ENCODE measurements at places on chromosomes 4 and X.

DNA sequence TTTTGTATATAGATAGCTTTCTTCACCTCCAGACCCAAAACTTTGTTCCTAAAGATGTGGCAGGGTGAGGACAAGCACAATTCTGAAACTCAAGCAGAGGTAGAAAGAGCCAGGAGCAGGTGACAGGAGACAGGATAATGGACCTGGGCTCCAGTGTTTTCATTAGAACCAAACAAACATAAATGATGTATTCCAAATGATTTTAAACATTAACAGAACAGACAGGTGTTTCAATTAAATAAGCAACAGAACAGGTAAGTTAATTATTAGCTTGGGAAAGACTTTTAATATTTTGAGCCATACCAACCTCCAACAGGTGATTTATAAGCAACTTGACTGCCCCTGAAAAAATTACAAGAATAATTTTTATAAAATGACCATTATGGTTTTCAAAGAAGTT lies 459.4 kb upstream of the LCORL start:
- no peak for DNase-seq

DNA sequence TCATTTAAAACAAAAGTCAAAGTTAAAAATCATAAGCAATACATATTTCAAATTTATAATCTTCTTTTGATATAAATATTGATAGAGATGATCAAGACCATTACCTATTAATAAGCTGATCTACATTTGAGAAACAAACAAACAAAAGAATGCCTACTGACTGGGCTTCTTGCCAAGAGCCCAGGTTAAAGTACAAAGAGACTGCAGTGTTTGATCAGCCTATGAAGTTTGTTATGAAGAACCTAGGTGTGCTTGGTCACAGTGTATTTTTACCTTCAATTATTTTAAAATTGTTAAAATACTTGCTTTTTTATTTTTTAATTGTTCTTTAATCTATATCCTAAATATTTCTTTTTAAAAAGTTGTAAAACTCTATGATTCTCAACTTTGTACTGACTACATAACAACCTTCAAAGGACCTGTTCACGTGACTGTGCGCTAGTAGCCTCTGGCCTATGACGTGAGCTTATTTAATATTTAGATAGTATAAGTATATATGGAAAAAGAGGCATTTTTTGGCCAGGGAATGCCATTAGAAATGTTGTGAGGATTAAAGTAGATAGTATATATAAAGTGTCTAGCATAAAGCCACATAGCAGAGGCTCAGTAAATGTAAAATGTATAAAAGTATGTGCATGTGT lies 11.4 kb upstream of the SLC39A8 start:
- no peak for DNase-seq

DNA sequence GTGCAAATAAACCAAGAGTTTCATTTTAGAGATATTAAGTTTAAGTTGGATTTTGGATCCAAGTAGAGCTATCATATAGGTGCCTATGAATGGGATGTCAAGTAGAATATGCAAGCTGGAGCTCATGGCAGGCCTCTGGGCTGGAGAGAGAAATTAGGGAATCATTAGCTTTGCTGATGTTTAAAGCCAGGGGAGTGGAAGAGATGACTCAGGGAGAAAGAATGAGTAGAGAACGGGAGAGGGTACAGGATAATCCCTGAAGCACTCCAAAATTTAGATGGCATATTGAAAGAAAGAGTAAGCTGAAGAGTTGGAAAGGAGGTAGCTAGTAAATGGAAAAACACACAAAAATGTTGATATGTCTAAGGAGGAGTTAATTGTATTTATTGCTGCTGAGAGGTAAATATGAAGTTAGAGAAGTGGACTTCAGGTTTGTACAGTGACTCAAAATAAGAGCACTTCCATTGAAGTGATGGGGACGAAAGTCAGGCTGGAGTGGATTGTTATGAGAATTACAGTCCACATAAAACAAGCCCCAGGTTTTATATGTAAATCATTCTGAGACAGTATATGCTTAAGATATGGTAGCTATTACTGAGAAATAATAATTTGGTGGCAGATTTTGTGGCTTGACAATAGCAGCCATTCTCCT lies 72.5 kb upstream of the GRXCR1 start:
- no peak for DNase-seq

DNA sequence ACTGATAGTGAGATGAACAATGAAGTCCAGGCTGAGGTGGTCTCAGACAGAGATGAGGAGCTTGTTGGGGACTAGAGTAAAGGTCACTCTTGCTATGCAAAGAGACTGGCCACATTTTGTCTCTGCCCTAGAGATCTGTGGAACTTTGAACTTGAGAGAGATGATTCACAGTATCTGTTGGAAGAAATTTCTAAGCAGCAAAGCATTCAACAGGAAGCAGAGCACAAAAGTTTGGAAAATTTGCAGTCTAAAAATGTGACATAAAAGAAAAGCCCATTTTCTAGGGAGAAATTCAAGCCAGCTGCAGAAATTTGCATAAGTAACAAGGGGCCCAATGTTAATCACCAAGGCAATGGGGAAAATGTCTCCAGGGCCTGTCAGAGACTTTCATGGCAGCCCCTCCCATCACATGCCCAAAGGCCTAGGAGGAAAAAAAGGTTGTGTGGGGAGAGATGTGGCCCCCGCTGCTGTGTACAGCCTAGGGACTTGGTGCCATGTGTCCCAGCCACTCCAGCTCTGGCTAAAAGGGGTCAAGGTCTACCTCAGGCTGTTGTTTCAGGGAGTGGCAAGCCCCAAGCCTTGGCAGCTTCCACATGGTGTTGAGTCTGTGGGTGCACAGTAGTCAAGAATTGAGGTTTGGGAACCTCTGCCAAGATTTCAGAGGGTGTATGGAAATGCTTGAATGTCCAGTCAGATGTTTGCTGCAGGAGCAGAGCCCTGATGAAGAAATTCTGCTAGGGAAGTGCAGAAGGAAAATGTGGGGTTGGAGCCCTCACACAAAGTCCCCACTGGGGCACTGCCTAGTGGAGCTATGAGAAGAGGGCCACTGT lies 262.8 kb downstream of the DKK2 start:
- no peak for DNase-seq

- DNase-seq, result no peak
These were observed 204.9 kb downstream of the MID1 start for GRCh38 chrX:10415306-10416001.

DNA sequence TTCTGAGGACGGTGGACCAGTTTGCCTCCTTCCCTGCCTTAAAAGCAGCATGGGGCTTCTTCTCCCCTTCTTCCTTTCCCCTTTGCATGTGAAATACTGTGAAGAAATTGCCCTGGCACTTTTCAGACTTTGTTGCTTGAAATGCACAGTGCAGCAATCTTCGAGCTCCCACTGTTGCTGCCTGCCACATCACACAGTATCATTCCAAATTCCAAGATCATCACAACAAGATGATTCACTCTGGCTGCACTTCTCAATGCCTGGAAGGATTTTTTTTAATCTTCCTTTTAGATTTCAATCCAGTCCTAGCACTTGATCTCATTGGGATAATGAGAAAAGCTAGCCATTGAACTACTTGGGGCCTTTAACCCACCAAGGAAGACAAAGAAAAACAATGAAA lies 255.3 kb downstream of the RAPGEF2 start:
- DNase-seq, result no peak

DNA sequence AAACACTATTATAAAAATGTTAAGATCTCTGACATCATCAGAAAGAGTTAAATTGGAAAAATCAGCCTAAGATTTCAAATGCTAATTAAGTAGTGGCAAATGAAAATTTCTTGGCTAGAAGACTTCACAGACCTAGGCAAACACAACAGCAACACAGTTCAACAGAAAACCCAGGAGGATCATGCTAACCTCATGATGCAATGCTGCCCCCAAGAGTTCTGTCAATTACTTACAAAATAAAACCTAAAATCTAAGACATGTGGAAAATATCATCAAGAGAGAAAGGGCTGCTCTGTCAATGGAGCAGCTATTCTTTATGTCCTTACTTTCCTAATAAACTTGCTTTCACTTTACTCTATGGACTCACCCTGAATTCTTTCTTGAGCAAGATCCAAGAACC lies 21.0 kb downstream of the S100G start:
- peak; percentile 42 for DNase-seq

- no peak for DNase-seq
These were observed 14.1 kb downstream of the CXCL1 start for GRCh38 chr4:73883306-73883705.

DNA sequence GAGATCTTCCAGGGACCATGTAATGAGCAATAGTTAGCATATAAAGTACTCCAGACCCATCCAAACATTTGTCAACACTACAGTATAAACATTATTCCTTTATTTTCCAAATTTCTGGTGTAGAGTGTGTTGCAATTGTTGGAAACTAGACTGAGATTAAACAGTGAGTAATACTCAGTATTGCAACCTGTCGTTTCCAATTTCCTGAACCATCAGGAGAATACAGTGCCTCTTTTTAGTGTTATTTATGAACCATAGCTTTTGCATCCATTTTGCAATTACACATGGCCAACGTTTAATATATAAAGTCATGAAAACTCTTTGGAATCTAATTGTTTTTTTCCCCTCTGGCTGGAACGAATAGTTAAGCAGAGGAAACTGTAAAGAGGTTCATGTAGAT lies 58.3 kb upstream of the DHRSX start:
- DNase-seq, result no peak

DNA sequence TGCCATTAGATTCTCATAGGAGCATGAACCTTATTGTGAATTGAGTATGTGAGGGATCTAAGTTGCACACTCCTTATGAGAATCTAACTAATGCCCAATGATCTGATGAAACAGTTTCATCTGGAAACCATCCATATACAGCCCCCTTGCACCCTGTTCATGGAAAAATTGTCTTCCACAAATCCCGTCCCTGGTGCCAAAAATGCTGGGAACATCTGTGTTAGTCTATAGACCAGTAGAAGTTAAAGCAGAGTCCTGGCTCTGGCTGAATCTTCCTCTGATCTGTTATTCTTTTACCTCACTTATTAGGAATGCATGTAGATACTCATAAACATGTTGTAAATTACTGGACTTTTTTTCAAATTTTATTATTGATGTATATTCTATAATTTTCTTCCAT lies 29.2 kb downstream of the SULT1B1 start:
- no peak for DNase-seq

GRCh38 chr4:38681281-38681991 lies 17.4 kb downstream of the KLF3 start:
- no peak for DNase-seq

DNA sequence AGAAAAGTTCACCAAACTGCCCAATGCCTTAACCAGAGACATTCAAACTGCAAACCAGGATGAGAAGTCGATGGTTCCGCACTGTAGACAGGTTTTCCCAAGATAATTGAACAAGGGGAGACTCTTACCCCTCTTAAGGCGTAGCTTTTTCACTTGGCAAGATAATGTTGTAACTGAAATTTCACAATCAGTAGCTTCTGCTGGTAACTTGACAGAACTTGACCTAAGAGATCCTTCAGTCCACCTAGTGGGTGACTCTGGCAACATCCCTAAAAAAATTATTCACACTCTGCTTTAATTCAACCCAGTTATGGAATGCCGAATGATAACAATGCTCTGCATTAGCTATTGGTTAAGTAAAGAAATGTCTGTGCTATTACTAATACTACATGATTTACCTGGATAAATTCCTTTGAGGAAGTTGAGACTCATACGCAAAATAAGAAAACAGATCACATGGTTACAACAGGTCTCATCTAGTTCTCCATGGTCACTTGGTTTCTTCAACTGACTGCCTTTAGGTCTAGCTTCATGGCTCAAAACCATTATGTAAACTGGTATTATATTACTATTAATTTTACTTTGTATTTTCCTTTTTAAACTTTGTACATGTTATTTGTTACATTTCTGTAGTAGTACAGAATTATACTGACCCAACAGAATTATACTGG lies 9.1 kb downstream of the ELF2 start:
- no peak for DNase-seq

DNA sequence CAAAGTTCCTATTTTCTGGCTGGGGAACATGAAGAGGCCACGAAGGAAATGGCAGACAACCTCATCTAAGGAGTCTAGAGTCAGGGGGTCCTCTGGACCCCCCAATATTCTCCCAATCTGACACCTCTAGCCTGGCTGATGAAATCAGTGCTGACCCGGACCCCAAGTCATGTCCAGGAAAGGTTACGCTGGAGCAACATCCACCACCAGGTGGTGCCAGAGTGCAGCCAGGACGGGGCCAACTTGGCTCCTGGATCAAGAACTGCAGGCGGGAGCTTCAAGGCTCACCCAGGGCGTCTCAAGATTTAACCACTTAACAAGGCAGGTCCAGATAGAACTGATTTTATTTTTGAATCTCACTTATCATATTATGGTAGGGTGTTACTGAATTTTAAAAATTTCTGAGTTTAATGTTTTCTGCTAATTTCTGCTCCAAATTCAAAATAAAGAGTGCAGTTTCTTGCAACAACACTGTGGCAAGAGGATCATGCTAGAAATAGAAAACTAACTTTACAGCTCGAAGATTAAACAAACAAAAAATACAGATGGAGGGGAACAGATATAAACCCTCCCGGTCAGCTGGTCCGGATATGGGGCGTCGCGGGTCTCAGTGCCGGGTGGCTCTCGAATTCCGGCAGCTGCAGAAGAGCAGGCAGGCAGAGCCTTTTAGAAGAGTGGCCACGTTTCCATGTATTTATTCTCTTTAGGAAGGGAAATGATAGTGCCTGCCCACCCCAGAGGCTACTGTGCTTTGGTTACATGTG lies 135.5 kb downstream of the AFAP1 start:
- peak; percentile 70 for DNase-seq

- DNase-seq, result no peak
These were observed 29.4 kb upstream of the GABRA3 start for GRCh38 chrX:152480269-152481212.

- DNase-seq, result no peak
These were observed 462.2 kb upstream of the PABPC4L start for GRCh38 chr4:134663742-134664141.

- no peak for DNase-seq
These were observed 91.3 kb downstream of the NKX6-1 start for GRCh38 chr4:84407554-84408407.

GRCh38 chrX:46367491-46367890 lies 177.7 kb downstream of the ZNF674 start:
- no peak for DNase-seq

DNA sequence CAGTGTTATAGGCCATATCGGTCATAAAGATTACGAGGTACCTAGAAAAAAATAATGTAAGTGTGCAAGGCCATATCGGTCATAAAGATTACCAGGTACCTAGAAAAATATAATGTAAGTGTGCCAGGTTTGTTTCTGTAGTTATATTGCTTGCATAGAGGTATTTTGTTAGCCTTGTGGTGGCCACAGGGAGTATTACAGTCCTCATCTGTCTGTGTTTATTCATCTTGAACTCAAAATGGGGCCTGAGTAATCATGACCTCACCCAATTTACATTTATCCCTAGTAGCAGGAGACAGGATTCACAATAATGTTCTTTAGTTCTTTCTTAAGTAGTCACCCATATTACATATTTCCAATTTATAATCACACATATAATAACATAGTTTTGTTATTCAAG lies 459.7 kb downstream of the MID1IP1 start:
- DNase-seq, result no peak
